ENCODE measurements at places on chromosomes 16 and 17. TPM values are rescaled to one million over a fixed set of nuclear protein-coding genes. Genes with fewer than 3 reads are reported as not detected.

DNA sequence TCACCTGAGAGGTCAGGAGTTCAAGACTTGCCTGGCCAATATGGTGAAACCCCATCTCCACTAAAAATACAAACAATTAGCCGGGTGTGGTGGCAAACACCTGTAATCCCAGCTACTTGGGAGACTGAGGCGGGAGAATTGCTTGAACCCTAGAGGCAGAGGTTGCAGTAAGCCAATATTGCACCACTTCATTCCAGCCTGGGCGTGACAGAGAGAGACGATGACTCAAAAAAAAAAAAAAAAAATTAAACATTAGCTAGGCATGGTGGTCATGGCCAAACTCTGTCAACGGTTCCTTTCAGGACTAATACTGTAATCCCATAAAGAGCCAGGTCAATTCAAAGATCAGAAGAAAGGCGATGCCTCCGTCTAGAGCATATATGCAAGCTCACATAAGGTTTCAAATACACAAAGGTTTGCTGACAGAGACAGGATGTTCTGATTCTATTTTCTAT is 2.4 kb downstream of the RNF157 start:
- no peaks in the 10 kb centered on the region for H3K27me3 ChIP-seq
- H3K4me1 ChIP-seq, result peaks cover 71% of the 10 kb centered on the region
- peaks cover 47% of the 10 kb centered on the region for H3K36me3 ChIP-seq

DNA sequence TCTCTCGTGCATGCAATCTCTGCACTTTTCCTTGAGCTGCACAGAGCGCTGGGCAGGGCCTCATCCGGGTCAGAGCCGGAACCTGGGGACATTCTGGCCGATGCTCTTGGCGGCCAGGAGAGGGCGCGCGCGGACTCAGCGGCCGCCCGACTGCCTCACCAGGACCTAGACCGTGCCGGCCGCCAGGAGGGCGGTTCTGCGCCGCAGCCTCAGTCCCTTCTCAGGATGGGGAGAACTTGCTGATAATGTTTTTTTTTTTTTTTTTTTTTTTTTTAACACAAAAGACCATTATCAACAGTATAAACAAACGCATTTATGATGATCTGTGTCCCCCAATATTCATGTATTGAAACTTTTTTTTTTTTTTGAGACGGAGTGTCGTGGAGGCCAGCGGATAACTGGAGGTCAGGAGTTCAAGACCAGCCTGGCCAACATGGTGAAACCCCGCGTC is 8.1 kb upstream of the FLYWCH2 start:
- no peak overlapping the region for H3K4me3 ChIP-seq
- peaks cover 7% of the 10 kb centered on the region for H3K27me3 ChIP-seq
- H3K4me1 ChIP-seq, result peaks cover 10% of the 10 kb centered on the region
- no peaks in the 10 kb centered on the region for H3K36me3 ChIP-seq
- no peak overlapping the region for H3K27ac ChIP-seq

DNA sequence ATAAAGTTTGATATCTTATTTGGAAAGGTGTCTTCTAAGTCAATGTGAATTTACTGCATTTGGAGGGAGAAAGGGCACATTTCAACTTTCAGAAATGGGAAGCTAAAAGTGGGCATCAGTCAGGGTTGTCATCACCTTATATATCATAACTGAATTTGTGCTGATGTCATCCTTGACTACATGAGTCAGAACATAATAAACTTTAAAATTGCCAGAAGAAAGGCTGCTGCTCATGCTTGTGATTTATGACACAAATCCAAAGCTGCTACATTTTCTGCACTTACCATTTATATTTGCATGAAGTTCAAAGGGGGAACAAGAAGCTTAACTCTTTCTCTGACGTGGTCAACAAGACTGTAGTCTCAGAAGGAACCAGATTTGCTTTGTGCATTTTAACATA is 196.6 kb downstream of the UTP18 start:
- no peaks in the 10 kb centered on the region for H3K36me3 ChIP-seq
- H3K27me3 ChIP-seq, result no peaks in the 10 kb centered on the region
- DNase-seq, result no peak
- H3K4me3 ChIP-seq, result no peak overlapping the region
- H3K4me1 ChIP-seq, result no peaks in the 10 kb centered on the region

- no peak for DNase-seq
- no peaks in the 10 kb centered on the region for H3K4me1 ChIP-seq
- H3K27ac ChIP-seq, result no peak overlapping the region
- no peaks in the 10 kb centered on the region for H3K36me3 ChIP-seq
These were observed 54.4 kb upstream of the RPL38 start for GRCh38 chr17:74148901-74149596.

- H3K4me1 ChIP-seq, result no peaks in the 10 kb centered on the region
- peaks cover 32% of the 10 kb centered on the region for H3K36me3 ChIP-seq
- no peak for DNase-seq
- no peaks in the 10 kb centered on the region for H3K27me3 ChIP-seq
- H3K27ac ChIP-seq, result no peak overlapping the region
These were observed 27.5 kb downstream of the GTF3C1 start for GRCh38 chr16:27522173-27522707.

DNA sequence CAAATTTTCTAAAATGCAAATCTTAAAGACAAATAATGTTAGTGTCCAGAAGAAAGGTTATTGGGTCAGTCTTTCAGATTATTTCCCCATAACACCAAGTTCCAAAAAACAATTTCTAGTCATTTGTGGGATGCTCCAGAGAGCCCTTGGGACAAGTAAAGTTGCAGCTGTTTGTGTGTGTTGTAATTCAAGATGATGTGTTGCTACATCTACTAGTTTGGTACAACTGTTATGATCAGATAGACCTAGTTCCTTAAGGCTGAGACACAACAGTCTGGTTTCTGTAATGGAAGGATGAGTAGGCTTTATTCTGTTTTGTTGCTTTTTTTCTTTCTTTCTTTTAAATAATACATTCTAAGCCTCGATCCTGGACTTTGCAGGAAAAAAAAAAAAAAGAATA is 41.9 kb downstream of the PIGL start:
- peaks cover 14% of the 10 kb centered on the region for H3K36me3 ChIP-seq
- peaks cover 9% of the 10 kb centered on the region for H3K4me1 ChIP-seq
- H3K4me3 ChIP-seq, result no peak overlapping the region
- no peak overlapping the region for H3K27ac ChIP-seq
- H3K27me3 ChIP-seq, result no peaks in the 10 kb centered on the region
- no peak for DNase-seq

DNA sequence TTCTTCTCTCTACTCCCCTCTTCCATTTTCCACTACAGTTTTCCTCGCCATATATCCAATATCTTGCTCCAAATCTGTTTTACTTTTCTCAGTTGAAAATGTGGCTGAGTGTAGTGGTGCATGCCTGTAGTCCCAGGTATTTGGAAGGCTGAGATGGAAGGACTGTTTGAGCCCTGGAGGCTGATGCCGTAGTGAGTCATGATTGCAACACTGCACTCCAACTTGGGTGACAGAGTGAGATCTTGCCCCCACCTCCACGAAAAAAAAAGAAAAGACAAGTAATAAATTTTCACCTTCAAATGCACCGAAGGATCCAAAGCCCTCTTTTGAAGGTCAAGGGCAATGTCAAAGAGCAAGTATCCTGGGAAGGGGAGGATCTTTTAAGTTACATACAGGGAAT is 592.3 kb downstream of the TMEM114 start:
- no peak overlapping the region for H3K4me3 ChIP-seq
- H3K27ac ChIP-seq, result no peak overlapping the region
- H3K4me1 ChIP-seq, result no peaks in the 10 kb centered on the region
- no peaks in the 10 kb centered on the region for H3K27me3 ChIP-seq

DNA sequence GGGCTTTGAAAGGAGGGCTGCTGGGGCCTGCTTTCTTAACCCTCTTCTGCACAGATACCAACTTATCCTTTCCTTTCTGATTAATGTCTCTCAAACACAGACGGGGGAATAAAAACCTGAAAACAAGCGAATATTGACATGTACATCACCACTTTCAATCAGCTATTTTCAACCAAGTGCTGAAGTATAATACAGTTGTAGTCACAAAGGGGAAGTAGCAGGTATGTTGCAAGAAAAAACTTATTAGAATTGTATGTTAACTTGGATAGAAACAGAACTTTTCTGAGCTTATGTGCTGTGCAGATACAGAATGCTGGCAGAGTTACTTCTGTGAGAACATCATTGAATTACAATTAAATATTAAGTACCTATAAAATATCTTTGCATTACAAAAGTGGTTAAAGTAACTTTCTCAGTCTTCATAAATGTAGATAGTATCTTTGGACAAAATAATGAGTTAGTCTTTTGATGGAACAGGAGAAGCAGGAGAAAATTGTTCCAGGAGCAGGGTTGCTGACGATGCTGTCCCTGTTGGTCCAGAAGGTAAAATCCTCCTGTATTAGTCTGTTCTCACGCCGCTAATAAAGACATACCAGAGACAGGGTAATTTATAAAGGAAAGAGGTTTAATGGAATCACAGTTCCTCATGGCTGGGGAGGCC is 59.5 kb downstream of the RPTOR start:
- H3K4me3 ChIP-seq, result no peak overlapping the region
- DNase-seq, result no peak
- peaks cover 77% of the 10 kb centered on the region for H3K4me1 ChIP-seq

- no peak overlapping the region for H3K27ac ChIP-seq
- DNase-seq, result no peak
- H3K4me3 ChIP-seq, result no peak overlapping the region
- H3K4me1 ChIP-seq, result no peaks in the 10 kb centered on the region
- no peaks in the 10 kb centered on the region for H3K36me3 ChIP-seq
- H3K27me3 ChIP-seq, result peaks cover 12% of the 10 kb centered on the region
These were observed 172.7 kb downstream of the ANKFN1 start for GRCh38 chr17:56326001-56326359.

- no peak overlapping the region for H3K4me3 ChIP-seq
- no peaks in the 10 kb centered on the region for H3K27me3 ChIP-seq
- H3K4me1 ChIP-seq, result no peaks in the 10 kb centered on the region
- H3K27ac ChIP-seq, result no peak overlapping the region
These were observed 1537.1 kb upstream of the GOT2 start for GRCh38 chr16:60271025-60271771.

DNA sequence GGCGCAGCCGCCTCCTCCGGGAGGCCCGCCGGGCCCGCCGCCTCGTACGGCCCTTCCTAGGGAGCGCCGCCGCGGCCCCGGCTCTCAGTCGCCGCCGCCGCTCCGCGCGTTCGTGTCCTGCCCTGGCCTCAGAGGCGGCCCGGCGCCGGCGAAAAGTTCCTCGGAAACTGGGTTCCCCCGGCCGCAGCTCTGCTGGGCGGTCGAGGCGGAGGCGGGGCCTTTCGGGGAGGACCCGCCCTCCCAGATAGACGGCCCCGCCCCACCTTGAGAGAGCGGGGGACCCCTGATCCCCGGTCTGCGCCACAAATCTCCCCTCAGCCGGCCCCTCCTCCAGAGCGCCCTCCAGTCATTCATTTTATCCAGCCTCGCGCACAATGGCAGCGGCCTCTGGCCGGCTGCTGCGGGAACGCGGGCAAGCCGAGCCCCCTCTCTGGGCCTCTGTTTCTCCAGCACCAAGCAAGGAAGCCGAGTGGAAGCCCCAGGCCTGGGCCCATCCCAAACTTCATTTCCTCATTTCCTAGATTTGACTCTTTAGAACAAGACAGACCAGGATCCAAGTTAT is at the start of gene SREBF1:
Gene SREBF1, minus strand, starts transcription at position 169 of the 562 bp plus-strand sequence. CDS start 169 bp downstream, outside the sequence.
- peak within 1 kb of the TSS; percentile 87 for H3K4me3 ChIP-seq
- peak within 1 kb of the TSS; percentile 97 for H3K27ac ChIP-seq
- H3K27me3 ChIP-seq, result no peaks in the 10 kb centered on the region
- peaks cover 72% of the 10 kb centered on the region for H3K4me1 ChIP-seq

DNA sequence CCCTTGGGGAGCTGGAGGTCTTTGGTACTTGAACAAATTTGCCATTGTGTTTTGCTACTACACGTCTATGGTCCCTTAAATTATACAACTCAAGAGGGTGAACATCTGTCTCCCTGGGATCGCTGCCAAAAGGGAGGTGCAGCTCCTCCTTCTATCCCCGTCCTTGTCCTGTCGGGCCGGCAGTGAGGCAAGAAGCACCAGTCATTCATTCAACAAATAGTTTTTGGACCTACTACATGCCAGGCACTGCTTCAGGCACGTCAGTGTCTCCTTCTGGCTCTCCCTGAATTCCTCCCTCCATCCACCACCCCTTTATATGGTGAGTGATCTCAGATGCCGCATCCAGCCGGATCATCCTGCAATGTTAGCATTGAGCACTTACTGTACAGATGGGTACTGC is 2.2 kb upstream of the RPL38 start:
- peaks cover 8% of the 10 kb centered on the region for H3K27me3 ChIP-seq
- DNase-seq, result no peak
- peaks cover 18% of the 10 kb centered on the region for H3K36me3 ChIP-seq
- H3K4me3 ChIP-seq, result no peak overlapping the region
- peaks cover 33% of the 10 kb centered on the region for H3K4me1 ChIP-seq
- no peak overlapping the region for H3K27ac ChIP-seq

GRCh38 chr17:55433029-55433628 is 11.5 kb upstream of the MMD start:
- H3K27ac ChIP-seq, result no peak overlapping the region
- peaks cover 2% of the 10 kb centered on the region for H3K27me3 ChIP-seq
- H3K36me3 ChIP-seq, result no peaks in the 10 kb centered on the region

- peak overlapping the region; percentile 62 for H3K4me3 ChIP-seq
- peak overlapping the region; percentile 95 for H3K27ac ChIP-seq
- no peaks in the 10 kb centered on the region for H3K27me3 ChIP-seq
- peaks cover 76% of the 10 kb centered on the region for H3K4me1 ChIP-seq
- peaks cover 50% of the 10 kb centered on the region for H3K36me3 ChIP-seq
- DNase-seq, result peak; percentile 91
These were observed 21.1 kb downstream of the WIPI1 start for GRCh38 chr17:68435876-68436842.

DNA sequence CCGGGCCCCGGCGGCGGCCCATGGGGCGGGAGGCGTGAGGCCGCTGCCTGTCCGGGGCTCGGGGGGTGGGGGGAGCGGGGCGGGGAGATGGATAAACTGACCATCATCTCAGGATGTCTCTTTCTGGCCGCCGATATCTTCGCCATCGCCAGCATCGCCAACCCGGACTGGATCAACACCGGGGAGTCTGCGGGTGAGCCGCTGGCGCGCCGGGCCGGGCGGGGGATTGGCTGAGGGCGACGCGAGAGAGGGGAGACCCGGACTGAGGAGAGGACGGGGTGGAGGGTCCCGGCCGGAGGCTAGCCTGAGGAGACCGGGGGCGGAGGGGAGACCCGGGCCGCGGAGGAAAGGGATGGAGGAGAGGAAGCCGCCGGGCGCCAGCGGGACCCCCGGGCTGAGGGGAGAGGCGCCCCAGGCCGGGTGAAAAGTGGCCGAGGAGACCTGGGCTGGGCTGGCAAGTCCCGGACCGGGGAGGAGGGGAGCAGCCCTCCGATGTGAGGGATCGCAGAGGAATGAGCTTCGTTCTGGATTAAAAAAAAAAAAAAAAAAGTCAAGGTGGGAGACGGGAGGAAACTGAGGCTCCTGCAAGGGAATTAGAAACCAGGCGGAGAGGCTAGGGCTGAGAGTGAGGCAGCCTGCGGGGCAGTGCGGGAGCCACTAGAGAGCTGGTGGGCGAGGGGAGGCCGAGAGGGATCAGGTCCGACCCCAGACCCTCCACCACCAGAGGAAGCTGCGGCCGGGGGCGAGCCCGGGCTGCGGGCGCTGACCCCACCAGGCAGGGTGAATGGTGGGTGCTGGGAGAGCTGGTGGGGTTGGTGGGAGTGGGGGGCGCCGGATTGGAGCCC is 526 bp downstream of the MOSMO start:
- H3K4me3 ChIP-seq, result peak overlapping the region; percentile 82
- DNase-seq, result peak; percentile 29
- H3K27me3 ChIP-seq, result no peaks in the 10 kb centered on the region

GRCh38 chr16:46756772-46757171 is 8.6 kb upstream of the MYLK3 start:
- no peak overlapping the region for H3K27ac ChIP-seq
- H3K4me1 ChIP-seq, result peaks cover 2% of the 10 kb centered on the region
- H3K27me3 ChIP-seq, result no peaks in the 10 kb centered on the region
- no peaks in the 10 kb centered on the region for H3K36me3 ChIP-seq

The PRSS8 gene
- not detected for total RNA-seq

The CLEC18C gene
- total RNA-seq, result 0.64 TPM

The VASN gene
- not detected for total RNA-seq

The CES3 gene
- total RNA-seq, result 6.4 TPM

The CACNG4 gene
- total RNA-seq, result not detected

The CPPED1 gene
- total RNA-seq, result 15.7 TPM

The MEOX1 gene
- total RNA-seq, result 5.1 TPM

The HOXB6 gene
- total RNA-seq, result not detected

The BFAR gene
- total RNA-seq, result 62.0 TPM
